ENCODE measurements at places on chromosomes 2 and 18.
A peak's percentile ranks its signal among the peaks of the same experiment; 100 is the strongest.

DNA sequence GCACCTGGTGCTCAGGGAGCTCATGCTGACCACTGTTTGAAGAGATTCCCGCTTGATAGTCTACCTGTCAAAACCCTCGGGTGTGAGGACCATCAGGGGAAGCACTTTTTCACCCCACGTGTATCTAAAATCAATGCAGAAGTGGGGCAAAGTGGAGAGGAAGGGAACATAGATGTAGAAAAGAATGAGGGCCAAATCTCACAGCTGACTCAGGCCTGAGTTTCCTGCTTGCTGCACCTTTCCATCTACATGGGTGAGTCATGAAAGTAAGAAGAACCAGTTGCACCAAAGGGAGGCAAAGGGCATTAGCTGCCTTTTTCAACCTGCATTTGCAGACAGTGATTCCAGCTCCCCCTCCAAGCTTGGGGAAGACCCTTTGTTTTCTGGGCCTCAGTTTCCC is 100.2 kb upstream of the MYCN start:
- no peak for DNase-seq

DNA sequence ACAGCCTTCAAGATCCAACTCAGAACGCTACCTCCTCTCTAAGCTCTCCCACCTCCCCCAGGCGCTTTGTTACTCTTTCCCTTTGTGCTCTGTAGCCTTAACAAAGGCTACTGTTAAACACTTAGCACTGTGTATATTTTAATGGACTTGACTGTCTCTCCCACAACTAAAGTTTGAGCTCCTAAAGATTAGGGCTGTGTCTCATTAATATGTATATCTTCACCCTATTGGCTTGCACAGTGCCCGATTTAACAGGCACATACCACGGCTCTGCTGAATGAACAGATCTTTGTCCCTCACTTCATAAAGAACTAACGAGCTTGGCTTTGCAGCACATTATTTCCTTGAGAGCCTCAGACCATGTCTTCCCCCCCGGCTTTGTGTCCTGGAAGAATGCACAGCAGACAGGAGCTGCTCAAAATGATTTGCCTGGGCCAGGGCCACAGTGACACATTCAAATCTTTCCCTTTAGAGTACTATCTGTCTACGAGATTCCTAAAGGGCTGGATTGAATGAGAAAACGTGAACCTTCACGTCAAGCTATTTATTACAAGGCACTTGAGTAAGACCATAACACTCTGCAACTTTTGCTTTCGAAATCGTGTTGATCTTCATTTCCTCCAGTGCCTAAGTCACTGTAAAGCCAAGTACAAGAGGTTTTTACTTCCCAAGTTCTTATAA is 22.1 kb downstream of the ABHD3 start:
- peak; percentile 3 for DNase-seq

- no peak for DNase-seq
These were observed 1407.0 kb upstream of the CELF4 start for GRCh38 chr18:38972571-38972970.

- DNase-seq = no peak
These were observed 78.5 kb upstream of the GLS start for GRCh38 chr2:190802129-190802528.

DNA sequence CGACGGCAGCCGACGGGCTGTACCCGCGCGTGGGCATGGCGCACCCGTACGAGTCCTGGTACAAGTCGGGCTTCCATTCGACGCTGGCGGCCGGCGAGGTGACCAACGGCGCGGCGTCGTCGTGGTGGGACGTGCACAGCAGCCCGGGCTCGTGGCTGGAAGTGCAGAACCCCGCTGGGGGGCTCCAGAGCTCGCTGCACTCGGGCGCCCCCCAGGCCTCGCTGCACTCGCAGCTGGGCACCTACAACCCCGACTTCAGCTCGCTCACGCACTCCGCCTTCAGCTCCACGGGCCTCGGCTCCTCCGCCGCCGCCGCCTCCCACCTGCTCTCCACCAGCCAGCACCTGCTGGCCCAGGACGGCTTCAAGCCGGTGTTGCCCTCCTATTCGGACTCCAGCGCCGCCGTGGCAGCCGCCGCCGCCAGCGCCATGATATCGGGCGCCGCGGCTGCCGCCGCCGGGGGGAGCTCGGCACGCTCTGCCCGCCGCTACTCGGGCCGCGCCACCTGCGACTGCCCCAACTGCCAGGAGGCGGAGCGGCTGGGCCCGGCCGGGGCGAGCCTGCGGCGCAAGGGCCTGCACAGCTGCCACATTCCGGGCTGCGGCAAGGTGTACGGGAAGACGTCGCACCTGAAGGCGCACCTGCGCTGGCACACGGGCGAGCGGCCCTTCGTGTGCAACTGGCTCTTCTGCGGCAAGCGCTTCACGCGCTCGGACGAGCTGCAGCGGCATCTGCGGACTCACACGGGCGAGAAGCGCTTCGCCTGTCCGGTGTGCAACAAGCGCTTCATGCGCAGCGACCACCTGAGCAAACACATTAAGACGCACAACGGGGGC is 2.0 kb downstream of the SP9 start:
- DNase-seq = no peak

DNA sequence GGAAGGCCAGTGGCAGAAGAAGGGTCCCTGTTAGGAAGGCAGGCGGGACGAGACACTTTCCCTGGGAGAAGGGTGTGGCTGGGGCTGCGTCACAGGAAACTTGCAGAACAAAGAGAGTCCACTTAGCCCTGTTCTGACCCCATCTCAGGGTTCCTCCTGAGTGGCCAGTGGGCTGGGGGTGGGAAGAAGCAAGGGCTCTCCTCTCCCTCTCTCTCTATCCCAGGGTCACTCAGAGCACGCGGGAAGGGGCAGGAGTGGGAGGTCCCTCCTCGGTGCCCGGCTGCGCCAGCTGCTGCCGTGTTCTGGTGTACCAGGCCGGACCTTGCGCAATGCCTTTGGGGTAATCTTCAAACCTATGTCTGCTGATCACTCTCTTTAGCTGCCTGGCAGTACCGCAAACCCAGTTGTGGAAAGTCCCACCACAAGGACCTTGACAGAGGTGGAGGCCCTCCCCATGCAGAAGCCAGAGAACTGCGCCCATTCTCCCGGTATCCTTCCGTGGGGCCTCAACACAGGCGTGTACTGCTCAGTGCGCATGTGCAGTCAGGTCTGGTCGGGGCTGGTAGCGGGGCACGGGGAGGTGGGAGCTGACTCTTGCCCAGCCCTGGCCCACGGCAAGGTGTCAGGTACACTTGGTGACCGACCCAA is 47.8 kb upstream of the ST3GAL5 start:
- DNase-seq = no peak

- DNase-seq = no peak
These were observed 47.3 kb downstream of the TMEM163 start for GRCh38 chr2:134671513-134671912.

DNA sequence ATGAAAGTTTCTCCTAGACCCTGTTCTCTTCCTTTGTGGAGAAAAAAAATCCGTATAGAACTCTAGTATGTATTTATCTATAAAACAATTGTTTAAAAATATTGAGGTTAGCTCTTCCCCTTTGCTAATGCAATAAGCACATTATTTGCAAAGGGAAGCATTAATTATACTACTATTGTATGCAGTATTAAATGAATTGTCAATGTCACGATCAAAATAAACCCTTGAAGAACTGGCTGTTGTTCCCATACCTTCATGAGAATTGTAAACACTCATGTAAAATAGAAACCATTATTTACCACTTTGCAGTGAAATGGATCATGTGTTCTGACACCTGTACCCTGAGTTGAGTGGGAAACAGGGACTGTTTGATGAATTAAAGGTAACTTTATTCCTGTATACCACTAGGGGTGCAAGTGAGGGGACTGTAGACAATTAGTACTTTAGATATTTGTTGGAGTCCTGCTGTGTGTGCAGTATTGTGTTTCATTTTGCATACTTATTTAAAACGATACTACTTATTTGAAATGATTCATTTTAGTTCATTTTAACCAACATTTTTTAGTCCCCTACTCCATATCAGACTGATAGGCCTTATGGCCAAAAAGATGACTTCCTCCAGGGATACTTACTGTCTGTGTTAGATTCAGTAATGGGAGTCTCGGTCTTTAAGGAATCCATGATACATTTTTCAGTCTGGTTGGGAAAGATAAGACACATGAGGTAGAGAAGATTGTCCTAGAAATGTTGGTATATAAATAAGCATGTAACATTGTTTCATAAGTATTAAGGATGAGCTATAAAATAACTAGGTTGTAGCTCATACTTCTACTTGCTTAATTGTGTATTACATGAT is 7.9 kb downstream of the PKP4 start:
- no peak for DNase-seq

DNA sequence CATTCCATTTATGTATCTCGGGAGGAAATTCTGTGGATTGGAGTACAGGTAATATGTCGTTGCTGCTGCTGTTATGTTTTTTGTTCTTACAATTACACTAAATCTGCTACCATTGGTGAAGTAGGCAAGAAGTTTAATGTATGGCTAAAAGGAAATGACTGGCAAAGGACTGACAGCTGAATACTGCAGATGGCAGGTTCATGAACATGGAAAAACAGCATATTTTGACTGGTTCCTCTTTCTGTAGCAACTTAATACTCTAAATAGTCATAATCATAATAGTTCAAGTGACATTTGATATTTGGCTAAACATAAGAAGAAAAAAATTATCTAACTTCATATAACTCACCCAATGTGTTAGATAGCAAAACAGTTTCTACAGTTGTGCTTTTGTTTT is 84.5 kb upstream of the PGAP1 start:
- no peak for DNase-seq

DNA sequence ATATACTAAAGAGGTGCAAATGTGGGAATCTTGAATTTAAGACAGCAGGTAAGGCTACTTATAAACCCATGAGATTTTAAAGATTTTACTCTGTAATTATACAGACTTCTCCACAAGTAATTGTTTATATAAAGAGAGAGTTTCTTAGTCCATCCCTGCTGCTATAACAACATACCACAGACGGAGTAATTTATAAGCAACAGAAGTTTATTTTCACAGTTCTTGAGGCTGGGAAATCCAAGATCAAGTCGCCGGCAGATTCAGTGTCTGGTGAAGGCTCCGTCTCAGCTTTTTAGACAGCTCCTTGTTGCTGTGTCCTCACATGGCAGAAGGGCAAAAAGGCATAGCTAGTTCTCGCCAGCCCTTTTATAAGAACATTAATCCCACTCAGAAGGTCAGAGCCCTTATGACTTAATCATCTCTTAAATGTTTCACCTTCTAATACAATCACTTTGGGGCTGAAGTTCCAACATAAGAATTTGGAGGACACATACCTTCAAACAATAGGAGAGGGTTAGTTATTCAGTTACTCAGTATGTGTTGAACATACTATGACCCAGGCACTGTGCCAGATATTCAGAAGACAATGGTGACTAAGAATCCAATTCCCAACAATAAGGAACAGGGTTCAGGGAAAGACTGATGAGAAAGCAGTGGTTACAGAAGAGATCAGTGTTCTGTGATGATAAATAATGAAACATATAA is 466.0 kb downstream of the RIT2 start:
- DNase-seq = no peak

- no peak for DNase-seq
These were observed 350.6 kb upstream of the VRK2 start for GRCh38 chr2:57696016-57696415.

DNA sequence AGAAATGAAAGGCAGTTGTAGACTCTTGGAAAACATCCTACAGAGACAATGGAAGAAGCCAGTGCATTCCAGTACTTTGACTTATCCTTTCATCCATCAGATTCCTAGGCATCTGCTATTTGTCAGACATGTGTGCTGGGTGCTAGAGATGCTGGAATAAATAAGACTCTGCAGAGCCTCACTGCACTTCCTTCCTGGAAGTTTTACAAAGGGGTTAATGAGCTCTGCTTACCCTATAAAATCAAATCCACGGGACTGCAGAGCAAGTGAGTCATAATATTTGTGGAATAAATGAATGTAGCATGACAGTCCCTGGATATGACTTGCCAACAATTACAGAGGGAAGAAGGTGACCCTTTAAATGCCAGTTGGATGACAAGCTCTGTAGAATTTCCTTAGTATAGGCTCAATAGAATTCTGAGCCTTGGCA is 52.7 kb upstream of the NPAS2 start:
- no peak for DNase-seq

DNA sequence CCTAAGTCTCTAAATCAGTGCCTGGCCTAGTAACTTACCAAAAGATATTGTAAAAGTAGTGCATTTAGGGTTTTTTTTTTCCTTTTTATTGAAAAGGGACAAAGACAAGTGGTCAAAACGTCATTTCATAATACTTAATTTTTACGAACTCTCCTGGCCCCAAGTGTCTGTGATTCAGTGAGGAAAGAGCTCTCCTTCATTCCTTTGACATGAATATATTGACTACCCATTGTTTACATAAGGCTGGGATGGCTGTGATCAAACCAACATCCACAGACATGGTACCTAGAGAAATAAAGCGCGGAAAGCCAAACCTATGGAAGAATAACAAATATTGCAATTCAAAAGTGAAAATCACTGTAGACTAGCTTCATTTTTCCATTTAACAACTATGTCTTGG is 198.4 kb downstream of the BABAM2 start:
- DNase-seq = no peak

DNA sequence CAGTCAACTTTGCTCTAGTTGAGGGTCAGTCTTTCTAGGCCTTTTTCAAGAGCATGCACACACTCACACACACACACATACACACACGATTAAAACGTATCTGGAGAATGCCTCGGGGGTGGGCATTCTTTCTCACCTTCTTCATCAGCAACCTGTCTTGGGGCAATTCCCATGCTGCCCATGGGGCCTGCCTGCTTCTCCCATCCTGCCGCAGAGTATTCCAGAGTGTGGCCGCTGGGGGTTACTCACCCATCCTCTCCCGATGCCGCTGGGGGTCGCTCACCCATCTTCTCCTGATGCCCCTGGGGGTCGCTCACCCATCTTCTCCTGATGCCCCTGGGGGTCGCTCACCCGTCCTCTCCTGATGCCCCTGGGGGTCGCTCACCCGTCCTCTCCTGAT is 10.8 kb upstream of the ALLC start:
- no peak for DNase-seq

DNA sequence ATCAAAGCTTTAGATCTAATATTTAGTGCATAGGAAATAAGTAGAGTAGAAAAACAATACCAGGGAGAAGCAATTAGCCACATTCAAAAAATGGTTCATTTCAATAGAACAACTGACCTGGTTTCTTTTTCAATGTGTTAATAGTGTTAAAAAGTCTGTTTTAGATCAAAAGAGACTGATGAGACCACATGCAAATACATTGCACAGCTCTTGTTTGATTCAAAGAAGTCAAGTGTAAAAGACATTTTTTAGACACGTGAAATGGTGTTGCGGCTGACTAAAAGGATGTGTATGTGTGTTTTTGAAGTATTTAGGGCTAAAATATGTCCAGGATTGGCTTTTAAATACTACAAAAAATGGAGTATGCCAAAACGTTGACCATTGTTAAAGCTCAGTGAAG is 1.2 kb upstream of the AOX1 start:
- no peak for DNase-seq

GRCh38 chr18:74715865-74716712 is 118.4 kb downstream of the ZNF407 start:
- DNase-seq = no peak

Measured in activated CD4-positive, alpha-beta T cell treated with anti-CD3 and anti-CD28 coated beads for 24 hours (primary cell).